Cardiac fibroblast (primary cell): ENCODE measurements at places on chromosomes 7 and 10.

- DNase-seq = no peak
These were observed 155.5 kb downstream of the SNX10 start for GRCh38 chr7:26447116-26447515.

GRCh38 chr10:42753507-42754154 is 29.0 kb upstream of the BMS1 start:
- DNase-seq = no peak

DNA sequence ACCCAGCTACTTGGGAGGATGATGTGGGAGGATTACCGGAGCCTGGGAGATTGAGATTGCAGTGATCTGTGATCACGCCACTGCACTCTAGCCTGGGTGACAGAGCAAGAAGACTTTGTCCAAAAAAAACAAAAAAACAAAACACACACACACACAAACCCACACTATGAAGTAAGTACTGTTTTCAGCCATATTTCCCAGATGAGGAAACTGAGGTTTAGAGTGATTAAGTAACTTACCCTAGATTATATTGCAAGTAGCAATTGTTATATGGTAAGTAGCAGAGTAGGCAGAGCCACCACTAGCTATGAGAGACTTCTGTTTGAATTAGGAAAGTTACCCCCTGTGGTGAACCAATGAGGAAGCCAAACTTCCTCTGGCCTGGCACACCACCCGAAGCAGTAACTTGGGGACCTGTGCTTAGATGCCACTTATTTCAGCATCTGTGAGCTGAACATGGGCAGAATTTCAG is 61.9 kb downstream of the MCU start:
- peak; percentile 33 for DNase-seq

- DNase-seq = no peak
These were observed 289.4 kb downstream of the DNAJB6 start for GRCh38 chr7:157625973-157626742.

GRCh38 chr10:101934686-101935305 is 91.2 kb upstream of the KCNIP2 start:
- no peak for DNase-seq

- DNase-seq = no peak
These were observed 63.1 kb upstream of the NKX6-2 start for GRCh38 chr10:132848951-132849545.

GRCh38 chr7:10618953-10619352 is 354.7 kb upstream of the PHF14 start:
- DNase-seq = no peak

GRCh38 chr10:65559369-65559768 is 1366.5 kb upstream of the LRRTM3 start:
- DNase-seq = no peak

DNA sequence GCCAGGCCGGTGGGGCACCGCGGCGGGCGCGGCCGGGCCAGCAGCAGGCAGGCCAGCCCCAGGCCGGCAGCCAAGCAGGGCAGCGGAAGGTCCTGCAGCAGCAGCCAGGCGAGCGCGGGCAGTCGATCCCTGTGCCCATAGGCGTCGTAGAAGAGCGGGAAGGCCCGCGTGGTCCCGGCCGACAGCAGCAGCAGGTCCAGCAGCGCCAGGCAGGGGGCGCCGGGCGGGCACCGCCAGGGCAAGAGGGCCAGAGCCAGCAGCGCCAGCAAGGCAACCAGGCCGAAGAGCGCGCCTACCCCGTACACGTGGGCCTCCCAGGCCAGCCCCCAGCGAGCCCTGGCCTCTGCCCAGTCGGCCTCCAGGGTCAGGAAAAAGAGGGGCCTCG is 8.4 kb upstream of the RBM28 start:
- peak; percentile 59 for DNase-seq

DNA sequence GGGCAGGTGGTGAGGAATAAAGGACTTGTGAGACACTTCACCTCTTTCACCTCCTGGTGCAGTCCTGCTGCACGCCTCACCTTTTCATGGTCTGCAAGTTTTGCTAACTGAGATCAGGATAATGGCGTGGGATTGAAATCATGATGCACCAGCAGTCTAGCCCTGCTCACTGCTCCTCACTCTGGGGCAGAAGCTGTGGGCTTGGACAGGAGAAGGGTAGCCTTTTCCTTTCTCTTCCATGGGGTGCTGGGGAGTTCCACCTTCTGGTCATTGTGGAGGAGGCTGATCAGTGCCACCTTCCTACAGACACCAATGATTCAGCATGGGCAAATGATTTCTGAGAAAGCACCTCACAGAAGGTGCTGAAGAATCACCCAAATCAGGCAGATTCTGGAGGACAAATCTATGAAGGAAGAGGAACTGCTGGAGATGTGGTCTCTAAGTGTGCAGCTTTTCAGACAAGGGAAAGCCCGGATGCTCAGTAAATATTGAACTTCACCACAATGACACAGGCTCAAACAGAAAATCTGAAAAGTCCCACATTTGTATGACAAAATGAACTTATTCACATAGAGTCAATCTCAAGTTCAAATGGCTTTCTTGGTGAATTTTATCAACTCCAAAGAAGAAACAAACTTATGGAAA is 19.7 kb downstream of the MBL2 start:
- no peak for DNase-seq

DNA sequence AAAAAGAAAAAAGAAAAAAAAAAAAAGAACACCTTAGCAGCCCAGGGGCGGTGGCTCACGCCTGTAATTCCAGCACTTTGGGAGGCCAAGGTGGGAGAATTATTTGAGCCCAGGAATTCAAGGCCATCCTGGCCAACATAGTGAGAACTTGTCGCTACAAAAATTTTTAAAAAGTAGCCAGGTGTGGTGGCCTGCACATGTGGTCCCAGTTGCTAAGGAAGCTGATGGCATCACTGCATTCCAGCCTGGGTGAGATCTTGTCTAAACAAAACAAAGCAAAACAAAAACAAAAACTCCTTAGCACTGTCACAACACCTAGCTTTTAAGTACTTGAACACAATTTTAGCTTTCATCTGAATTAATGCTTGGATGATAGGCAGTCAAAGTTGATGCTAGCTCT is 86.3 kb upstream of the MKLN1 start:
- DNase-seq = no peak

GRCh38 chr10:24180891-24181290 is 28.0 kb upstream of the KIAA1217 start:
- DNase-seq = no peak
